ENCODE measurements at places on chromosomes 7 and 10.

DNA sequence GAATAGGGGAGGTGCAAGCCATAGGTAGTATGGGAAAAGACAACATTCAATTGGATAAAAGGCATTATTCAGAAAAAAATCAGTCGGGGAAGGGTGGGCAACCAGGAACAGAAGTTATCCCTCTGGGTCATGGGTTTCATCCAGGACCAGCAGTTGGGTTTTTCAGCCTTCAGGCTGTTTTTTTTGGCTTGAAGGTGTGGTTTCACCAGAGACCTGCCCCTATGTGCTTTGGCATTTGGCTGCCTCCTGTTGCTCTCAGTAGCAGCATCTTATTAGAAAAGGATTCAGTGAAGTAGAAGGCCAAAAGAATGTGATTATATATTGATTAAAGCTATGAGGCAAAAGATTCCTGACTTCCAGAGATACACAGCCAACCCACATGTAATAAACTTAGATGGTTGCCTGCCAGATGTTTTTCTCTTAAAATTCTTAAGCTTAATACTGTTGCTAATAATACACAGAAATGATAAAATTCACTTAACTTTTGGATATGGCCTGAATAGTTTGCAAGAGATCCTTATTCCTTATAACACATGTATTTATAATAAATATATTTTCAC, 251.7 kb upstream of the CSTF2T start:
- no peak for DNase-seq

DNA sequence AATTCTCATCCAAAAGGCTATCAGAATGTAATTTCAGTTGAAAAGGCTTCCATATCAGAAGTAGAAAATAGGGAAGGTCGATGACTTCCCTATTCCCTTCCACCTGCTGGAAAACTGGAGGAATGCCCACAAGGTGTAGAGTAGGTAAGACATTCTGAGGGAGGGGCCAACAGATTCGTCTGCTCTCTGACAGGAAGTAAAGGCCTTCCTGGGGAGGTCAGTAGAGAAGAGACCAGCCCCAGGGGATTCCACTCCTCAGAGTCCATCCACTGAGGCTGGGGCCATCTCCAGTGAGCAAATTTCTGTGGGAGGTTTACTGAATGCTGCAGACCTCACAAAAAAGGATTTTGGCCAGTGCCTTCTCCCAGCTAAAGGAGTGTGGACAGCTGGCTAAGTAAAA, 19.5 kb downstream of the NPSR1 start:
- no peak for DNase-seq

DNA sequence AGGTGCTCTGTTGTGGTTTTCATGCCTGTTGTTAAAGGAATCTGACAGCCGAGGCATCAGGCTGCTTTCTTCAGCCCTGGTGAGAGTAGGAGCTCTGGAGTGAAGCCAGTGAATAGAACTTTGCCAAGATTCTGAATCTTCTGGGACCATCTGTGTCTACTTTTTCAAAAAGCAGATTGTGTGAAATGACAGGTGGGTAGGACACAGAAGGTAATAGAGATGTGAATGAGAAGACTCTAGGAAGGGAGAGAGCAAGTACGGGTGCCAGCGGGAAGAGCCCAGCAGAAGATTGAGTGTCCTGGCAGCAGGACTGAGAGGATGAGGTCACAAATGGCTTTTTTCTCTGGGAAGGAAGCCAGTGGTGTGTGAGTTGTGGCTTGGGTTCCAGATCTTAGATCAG, 429.2 kb downstream of the SDK1 start:
- no peak for DNase-seq

DNA sequence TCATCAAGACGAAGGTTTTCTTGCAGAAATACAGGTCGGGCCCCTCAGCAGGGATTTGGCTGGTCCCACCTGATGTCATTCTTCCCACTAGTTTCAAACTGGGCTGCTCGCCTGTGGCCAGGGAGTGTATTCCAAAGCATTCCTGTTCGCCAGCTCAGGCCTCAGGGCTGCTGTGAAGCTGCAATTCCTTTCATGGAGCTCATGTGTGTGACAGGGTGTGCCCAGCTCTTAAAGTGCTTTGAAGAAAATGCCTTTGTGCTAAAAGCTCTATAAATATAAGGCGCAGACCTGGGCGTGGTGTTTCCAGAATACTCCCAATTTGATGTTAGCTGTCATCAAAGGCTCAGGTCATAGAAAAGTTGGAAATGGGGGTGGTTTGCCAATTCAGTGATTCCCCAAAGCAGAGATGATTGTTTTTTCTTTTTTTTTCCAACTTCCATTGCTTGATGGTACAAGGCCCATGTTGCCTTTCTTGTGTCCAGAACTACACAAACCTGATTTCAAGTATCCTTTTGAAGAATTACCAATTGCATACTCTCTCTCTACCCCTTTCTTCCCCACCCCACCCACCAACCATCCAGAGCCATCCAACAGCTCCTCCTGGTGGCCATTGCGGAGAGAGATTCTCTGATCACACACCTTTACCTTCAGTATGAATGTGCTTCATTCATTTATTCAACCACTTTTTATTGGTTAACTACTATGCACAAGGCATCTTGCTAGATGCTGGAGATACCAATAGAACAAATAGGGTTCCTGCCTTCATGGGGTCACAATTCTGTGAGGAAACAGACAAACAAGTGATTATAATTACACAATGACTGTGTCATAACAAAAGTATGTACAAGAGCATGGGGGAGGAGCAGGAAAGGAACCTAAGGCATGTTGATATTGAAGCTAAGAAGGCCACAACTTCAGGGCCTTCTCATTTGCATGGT, 297.3 kb upstream of the LYZL1 start:
- DNase-seq = peak; percentile 10

GRCh38 chr7:70776627-70777101, 355.3 kb upstream of the GALNT17 start:
- peak; percentile 67 for DNase-seq

GRCh38 chr10:27658788-27659187, 86.8 kb downstream of the MKX start:
- no peak for DNase-seq

DNA sequence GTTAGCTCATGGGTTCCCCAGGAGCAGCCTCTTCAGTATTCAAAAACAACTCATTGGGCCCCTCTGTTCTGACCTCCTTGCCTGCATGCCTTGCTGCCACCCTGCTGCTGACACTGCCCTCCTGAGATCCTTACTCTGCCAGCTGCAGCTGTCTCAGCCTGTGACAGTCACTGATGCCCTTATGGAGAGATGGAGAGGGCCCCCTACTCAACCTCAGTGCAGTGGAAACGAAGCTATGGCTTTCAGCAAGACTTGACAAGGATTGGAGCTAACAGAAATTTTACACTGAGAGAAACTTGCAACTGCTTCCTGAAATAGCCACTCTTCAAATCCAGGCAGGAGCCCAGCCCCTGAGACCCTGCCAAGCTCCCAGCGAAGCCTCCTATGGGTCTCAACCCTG, 678.3 kb upstream of the C7orf33 start:
- DNase-seq = no peak

DNA sequence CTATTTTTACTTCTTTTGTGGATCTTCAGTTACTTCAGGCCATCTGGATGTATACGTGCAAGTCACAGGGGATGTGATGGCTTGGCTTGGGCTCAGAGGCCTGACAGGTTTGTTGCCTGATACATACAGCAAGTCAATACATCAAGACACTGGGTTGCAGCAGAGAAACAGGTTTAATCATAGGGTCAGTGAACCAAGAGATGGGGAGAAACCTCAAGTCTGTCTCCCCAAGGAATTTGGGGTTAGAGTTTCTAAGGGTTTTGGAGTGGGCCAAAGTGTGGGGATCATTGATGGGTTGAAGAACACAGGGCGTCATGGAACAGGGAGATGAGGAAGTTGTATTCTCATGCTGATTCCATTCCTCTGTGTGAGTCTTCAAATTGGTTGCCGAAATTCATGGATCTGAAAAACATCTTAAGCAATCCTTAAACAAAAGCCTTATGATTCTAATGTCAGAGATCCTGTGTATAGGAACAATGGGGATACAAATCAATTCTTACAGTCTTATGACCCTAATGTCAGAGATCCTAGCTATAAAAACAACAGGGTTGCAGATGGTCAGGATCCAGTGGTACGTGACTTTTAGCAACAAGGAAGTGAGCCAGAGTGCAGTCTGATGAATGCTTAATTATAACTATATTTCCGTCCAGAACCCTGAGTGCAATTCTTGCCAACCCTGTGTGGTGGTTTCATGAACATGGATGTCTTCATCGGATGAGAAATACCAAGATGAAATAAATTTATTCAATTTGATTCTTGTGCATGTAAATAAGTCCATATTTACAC, 18.9 kb downstream of the OTUD1 start:
- DNase-seq = no peak

DNA sequence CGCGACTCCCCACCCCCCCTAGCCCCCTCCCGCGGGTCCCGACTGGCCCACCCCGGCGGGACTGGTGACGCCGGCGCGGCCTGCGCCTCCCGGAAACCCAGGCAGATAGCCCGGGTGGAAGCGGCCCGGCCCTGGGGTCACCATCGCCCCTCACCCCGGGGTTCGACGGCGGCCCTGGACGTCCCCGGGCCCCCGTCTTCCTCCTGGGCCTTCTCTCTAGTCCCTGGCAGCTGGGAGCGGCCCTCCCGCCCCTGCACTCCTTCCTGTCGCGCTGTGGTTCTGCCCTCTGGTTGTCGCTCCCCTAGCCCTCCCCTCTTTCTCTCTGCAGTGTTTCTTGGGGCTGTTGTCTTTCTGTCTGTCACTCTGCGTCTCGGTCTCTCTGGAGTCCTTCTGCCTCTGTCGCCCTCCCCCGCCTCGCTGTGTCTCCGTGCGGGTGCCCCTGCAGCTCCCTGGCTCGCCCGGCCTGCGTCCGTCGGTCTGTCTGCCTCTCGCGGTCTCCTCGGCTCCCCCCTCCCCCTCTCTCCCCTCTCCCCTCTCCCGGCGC, 90.5 kb upstream of the PAX2 start:
- peak; percentile 19 for DNase-seq

- DNase-seq = no peak
Measured at GRCh38 chr10:52252307-52252706, 61.8 kb upstream of the DKK1 start.

- DNase-seq = no peak
Measured at GRCh38 chr7:129024125-129024524, 30.8 kb downstream of the TNPO3 start.

DNA sequence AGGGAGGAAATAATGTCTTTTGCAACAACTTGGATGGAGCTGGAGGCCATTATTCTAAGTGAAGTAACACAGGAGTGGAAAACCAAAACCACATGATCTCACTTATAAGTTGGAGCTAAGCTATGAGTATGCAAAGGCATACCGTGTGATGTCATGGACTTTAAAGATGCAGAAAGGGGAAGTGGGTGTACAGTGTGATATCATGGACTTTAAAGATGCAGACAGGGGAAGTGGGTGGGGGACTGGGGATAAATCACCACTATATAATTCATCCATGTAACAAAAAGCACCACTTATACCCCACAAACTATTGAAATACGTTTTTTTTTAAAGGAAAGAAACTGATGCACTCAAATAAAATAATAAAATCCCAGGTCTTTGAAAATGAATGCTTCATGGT, 29.5 kb downstream of the LYZL2 start:
- DNase-seq = no peak

DNA sequence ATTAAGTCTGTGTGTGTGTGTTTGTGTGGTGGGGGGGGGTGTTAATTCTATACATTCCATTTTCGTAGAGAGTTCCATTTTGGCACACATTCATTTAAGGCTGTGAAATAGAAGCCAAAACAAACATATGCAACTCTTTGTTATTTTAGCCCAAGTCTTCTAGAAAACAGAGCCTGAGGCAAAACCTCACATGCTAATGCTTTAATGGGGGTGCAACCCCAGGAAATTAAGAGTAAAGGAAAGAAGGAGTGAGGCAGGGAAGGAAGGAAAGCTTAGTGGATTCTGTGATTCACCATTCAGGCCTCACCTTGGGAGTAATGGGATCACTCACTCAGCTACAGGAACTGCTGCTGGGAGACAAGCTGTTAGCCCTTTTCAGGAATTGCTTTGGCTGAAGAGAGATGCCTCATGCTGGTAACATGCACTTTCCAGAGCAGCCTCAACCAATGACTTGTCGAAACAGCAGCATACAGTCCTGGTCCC, 73.0 kb upstream of the CTTNBP2 start:
- no peak for DNase-seq

DNA sequence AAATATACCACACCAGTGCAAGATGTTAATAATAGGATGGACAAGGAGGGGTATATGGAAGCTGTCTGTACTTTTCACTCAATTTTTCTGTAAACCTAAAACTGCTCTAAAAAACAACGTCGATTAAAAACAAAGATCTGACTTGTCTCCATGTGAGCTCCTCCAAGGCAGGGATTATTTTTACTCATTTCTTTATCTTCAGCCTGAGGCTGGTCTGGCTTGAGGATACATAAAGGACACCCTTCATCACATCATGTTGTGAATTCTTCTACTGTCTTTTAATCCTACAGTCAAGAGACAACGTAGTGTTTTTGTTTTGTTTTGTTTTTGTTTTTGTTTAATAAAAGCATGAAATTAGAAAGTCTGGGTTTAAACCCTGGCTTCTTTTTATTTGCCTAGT, 486.9 kb downstream of the PLXNA4 start:
- DNase-seq = no peak

All from CD4-positive, alpha-beta memory T cell (primary cell).